Hepatocyte (in vitro differentiated cells): ENCODE measurements at places on chromosomes 2 and 18.
A peak's percentile ranks its signal among the peaks of the same experiment; 100 is the strongest.

- no peak for DNase-seq
Measured at GRCh38 chr2:6325616-6326015, 540.1 kb downstream of the CMPK2 start.

- no peak for DNase-seq
Measured at GRCh38 chr18:23878336-23878900, 136.1 kb upstream of the TTC39C start.

GRCh38 chr2:17517481-17518211 lies 594 bp downstream of the RAD51AP2 start:
- no peak for DNase-seq

DNA sequence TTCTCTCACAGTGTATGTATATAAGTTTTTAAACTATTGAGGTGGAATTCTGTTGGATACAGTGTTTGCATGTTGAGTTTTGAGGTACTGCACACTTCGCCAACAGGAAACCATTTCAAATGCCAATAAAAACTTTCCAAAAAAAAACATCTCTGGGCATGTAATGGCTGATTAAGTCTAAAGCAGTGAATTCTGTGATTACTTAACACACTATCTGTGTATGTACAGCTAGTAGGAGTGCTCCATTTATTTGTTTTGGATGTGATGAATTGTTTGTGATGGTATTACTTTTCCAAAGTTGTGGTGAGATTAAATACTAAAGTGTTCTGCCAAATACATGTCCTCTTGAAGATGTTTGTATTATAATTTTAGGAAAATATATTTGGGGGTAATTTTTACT lies 31.1 kb downstream of the MMADHC start:
- no peak for DNase-seq

GRCh38 chr2:177056481-177056929 lies 156.1 kb upstream of the HNRNPA3 start:
- no peak for DNase-seq

- DNase-seq, result no peak
Measured at GRCh38 chr2:99900556-99900955, 241.8 kb downstream of the AFF3 start.

- no peak for DNase-seq
Measured at GRCh38 chr2:163601377-163601776, 134.4 kb downstream of the FIGN start.

DNA sequence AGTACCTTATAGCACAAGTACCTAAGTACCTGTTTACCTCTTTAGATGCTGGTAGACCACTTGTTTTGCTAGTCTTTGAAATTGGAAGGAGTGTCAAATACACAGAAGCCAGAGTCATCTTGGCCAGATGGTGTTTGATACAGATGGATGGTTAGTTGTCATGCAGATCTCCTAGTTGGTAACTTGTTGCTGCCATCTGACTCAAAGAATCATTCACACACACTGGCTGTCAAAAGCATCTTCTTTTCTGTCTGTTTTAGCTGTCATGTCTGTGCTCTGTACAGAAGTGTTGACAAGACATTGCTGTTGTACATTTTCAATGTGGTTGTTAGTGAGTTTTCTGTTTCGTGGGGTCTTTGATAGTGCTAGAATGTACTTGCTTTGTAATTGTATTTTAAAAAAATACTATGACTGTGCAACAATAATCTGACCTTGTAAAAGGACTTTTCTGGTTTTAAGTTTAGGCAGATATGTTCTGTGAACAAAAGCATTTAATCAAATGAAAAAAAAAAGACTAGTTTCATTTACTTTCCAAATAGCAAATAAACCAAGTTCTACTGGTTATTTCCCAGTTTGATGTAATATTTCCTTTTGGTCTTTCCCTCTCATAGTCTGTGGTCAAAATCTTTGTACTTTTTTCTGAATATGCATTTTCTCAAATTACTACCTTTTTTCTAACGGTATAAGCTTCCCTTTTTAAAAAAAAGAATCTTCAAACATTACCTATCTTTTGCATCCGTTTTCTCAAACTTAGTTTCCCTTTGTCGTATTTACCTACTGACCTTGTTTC lies 39.9 kb downstream of the TANK start:
- DNase-seq, result no peak

DNA sequence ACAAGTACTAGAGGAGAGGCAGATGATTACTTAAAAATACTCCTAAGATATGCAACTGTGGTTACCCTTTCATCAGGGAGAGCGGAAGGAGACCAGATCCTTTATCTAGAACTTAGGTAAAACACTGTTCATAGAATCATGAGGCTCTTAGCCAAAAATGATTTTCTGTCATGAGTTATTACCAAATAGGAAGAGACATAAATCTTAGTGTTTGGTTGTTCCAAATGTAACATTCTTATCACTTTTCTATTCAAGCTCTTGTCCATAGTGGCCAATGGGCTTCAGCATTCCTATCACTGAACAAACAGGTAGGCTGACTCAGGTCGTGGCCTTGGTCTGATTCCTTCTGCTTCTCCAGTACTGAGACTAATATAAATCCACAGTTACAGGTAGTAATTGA lies 38.5 kb downstream of the RPRD1A start:
- no peak for DNase-seq

- DNase-seq, result no peak
Measured at GRCh38 chr2:177281400-177282180, 17.1 kb upstream of the NFE2L2 start.

DNA sequence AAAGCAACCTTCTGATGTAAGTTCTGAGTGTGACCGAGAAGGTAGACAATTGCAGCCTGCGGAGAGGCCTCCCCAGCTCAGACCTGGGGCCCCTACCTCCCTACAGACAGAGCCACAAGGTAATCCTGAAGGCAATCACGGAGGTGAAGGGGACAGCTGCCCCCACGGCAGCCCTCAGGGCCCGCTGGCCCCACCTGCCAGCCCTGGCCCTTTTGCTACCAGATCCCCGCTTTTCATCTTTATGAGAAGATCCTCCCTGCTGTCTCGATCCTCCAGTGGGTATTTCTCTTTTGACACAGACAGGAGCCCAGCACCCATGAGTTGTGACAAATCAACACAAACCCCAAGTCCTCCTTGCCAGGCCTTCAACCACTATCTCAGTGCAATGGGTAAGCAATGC lies 3.0 kb downstream of the BCL2L11 start:
- DNase-seq, result no peak

DNA sequence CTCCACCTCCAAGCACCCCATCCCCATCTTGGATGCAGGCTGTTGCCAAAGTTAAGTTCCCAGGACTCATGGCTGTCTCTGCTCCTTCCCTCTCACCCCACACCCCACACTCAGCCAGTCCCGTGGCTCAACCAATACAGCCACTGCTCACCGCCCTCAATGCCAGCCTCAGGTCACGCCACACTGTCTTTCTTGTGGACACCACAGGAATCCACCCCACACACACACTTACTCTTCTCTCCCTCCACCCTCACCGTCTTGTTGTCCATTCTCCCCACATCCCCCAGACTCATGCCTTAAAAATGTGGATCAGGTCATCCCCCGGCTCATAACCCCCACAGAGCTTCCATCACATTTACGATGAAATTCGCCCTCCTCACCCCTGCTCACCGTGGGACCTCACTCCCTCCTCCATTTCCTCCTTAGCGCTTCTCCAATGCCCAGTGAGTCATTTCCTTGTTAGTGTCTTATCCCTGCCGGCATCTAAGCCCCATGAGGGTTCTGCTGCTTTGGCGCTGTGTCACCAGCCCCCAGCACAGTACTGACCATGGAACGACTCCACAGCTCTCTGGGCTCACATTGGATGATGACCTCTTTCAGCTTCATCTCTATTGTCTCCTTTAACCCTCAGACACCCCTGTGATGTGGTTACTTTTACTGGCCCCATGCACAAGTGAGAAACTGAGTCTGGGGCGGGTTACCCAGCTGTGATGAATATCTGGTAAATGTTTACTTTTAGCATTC lies 13.8 kb downstream of the MLPH start:
- peak; percentile 33 for DNase-seq

DNA sequence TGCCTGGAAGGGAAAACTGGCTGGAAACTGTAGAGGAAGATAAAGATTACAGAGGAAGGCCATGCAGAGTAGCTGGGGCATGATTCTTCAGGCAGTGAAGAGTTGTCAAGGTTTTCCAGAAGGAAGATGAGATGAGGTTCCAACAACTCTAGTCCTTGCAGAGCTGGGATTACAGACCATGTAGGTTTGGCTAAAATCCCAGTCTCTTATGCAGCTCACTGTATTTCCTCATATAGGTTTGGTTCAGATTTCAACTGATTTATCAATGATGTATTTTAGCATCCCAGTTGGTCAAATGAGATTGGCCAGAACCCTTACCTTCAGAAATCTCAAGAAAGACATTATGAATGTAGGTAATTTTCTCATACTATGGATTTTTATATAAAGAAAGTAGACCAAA lies 16.4 kb downstream of the FAP start:
- no peak for DNase-seq

- DNase-seq, result no peak
Measured at GRCh38 chr2:62084801-62085200, 111.1 kb upstream of the B3GNT2 start.

DNA sequence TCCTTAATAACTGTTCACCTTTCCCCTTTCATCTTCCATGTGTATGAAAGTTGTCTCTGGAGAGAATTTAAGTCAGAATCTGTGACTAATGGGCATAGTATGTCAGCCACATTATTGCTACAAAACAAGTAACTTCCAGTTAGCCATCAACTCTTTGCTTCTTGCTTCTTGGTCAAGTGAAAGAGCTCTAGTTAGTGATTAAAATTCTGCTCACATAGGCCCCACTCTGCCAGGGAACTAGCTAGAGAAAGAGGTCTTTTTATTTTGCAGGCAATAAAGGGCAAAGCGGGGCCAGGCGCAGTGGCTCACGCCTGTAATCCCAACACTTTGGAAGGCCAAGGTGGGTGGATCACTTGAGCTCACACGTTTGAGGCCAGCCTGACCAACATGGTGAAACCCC lies 64.6 kb downstream of the COLEC12 start:
- no peak for DNase-seq

DNA sequence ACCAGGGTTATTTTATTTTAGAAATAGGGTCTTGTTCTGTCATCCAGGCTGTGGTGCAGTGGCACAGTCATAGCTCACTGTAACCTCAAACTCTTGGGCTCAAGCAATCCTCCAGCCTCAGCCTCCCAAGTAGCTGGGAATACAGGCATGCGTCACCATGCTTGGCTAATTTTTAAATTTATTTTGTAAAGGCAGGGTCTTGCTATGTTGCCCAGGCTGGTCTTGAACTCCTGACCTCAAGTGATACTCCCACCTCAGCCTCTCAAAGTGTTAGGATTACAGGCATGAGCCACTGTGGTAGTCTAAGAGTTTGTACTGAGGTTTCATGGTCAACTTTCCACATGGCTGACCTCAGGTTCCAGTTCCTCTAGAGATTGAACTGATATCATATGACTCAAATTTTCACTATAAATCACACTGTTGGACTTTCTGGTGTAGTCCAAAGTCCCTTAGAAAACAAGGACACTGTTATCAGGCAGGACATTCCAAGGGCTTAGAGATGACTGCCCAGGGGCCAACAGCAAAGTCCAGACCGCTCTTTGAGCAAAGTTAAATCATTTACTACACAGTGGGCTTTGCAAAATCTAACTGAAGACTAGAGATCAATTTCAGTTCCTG lies 82.0 kb upstream of the MEX3C start:
- DNase-seq, result peak; percentile 44

DNA sequence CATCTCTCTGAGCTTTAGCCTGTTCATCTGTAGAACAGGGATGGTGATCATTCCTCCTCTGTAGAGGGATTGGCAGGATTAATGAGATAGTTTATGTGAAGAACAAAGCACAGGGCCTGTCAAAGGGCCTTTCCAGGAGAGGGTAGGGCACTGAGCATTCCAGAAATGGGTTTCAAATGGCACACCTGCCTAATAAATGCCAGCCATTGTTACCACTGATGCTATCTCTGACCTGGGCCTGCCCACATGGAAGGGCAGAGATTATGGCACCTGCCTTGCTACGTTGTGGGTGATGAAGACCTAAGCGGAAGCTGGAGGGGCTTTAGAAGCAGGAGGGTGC lies 31.0 kb upstream of the GMPPA start:
- DNase-seq, result no peak

GRCh38 chr2:75772908-75773630 lies 62.4 kb upstream of the GCFC2 start:
- no peak for DNase-seq

GRCh38 chr18:42339372-42339771 lies 384.3 kb downstream of the PIK3C3 start:
- DNase-seq, result peak; percentile 18

DNA sequence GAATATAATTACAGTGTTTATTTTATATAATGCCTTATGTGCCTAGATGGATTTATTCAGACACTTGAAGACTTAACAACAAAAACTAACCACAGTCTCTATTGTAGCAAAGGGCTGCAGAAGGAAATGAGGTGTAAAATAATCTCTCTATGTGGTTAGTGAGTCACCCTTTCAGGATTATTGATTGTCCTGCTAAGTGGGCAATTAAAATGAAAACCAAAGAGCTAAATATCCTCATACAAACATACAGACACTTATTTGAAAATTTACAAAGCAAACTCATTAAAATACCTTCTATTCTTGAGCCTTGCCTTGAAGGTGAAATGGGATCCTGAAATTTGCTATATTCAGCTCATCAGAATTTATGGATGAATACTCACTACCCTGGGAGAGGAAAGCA lies 27.7 kb upstream of the DCC start:
- no peak for DNase-seq

DNA sequence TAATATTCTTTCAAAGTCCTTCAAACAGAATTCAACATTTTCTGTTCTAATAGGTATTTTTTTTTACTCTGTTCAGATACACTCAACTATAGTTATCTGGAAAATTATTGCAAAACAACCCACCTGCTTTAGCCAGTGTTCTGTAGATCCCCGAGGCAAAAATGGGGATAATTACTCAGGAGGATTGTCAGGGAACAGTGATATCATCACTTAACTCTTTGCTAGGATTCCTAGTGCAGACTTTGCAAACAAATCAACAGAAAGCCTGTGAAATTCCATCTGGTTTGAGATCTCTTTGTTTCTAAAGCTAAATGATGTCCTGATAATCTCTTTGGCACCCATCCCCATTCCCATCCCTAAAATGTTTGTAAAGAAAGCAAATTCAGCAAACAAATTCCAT lies 413.6 kb upstream of the MEIS1 start:
- peak; percentile 11 for DNase-seq

GRCh38 chr2:25065768-25066167 lies 23.9 kb downstream of the EFR3B start:
- DNase-seq, result no peak

DNA sequence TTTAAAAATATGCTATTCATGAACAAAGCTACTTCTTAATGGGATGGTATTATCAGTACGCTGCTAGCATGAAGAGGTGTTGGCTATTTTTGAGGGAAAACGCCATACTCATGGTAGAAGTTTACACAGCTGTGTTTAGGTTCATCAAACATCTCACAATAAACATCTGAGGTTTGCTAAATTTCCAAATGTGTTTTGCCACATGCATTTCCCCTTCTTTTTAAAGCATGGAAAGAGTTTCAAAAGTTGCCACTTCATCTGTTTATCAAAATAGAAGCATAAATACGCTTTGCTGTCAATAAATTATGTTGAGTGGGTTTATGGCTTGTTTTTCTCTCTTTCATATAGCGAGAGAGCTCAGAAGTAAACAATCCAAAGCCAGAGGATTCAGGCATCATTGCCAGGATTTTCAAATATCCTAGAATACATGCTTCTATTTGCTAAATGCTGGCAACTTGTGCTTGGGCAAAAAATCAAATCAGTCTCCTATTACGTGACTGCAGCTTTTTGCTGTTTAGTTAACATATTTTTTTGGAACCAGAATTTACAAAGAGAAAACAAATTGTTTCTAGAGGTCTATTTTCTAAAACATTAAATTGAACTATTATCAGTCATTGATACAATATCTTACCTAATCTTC lies 1919.9 kb upstream of the LRRTM1 start:
- DNase-seq, result no peak

GRCh38 chr18:6546229-6546628 lies 131.5 kb upstream of the L3MBTL4 start:
- DNase-seq, result no peak
